ENCODE measurements at places on chromosomes 7 and 10. TPM values are rescaled to one million over a fixed set of nuclear protein-coding genes. Genes with fewer than 3 reads are reported as not detected.

DNA sequence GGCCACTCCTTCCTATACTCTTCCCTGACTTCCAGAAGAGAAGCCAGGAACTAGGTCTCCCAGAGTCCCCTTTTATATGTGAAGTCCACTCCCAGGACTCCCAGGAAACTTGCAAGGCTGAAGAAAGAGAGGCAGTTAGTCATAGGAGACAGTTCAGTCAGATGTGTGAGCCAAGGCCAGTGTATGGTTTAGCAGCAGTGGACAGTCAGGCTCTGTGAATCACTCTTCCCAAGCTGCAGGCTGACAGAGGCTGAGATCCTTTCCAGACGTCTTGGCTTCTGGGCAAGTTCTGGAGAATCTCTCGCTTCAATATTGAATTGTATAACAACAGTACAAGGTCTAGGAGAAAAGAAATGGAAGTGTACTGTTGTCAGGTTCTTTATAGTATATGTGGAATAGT, 26.9 kb downstream of the BLVRA start:
- no peaks in the 10 kb centered on the region for H3K36me3 ChIP-seq
- no peak overlapping the region for H3K27ac ChIP-seq
- H3K4me3 ChIP-seq = no peak overlapping the region
- no peaks in the 10 kb centered on the region for H3K27me3 ChIP-seq
- no peak for DNase-seq

DNA sequence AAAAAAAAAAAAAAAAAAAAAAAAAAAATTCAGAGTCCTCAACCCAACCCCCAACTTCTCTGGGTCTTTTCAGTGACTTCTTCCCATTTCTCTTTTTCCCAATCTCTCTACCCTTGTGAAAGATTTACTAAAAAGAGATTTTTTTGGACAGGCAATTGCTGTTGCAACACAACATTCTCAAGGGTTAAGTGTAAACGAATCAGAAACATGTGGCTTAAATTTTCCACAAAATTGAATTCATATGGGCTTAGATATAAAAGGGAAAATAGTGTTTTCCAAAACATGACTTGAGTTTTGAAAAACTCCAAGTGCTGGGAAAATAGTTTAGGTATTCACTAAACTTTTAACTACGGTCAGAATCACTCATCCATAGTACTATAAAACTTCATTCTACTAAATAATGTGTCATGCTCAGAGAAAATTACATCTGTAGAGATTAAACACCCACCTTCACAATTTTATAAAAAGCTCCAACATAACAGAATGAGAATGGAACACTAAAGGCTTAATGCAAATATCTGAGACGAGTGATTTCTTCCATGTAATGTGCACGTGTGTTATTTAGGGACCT, 643.1 kb downstream of the PARD3 start:
- peaks cover 7% of the 10 kb centered on the region for H3K4me1 ChIP-seq
- H3K27me3 ChIP-seq = no peaks in the 10 kb centered on the region
- H3K4me3 ChIP-seq = no peak overlapping the region
- no peaks in the 10 kb centered on the region for H3K36me3 ChIP-seq
- no peak overlapping the region for H3K27ac ChIP-seq

GRCh38 chr10:16902606-16903005, 85.4 kb upstream of the RSU1 start:
- no peak overlapping the region for H3K4me3 ChIP-seq
- no peaks in the 10 kb centered on the region for H3K4me1 ChIP-seq
- DNase-seq = no peak
- H3K27ac ChIP-seq = no peak overlapping the region
- H3K36me3 ChIP-seq = no peaks in the 10 kb centered on the region
- no peaks in the 10 kb centered on the region for H3K27me3 ChIP-seq

NOS3 gene
- total RNA-seq = 22.8 TPM

GRCh38 chr7:91289633-91290254, 25.5 kb downstream of the FZD1 start:
- H3K4me1 ChIP-seq = no peaks in the 10 kb centered on the region
- H3K27ac ChIP-seq = no peak overlapping the region
- no peak for DNase-seq
- H3K36me3 ChIP-seq = no peaks in the 10 kb centered on the region
- no peaks in the 10 kb centered on the region for H3K27me3 ChIP-seq

DNA sequence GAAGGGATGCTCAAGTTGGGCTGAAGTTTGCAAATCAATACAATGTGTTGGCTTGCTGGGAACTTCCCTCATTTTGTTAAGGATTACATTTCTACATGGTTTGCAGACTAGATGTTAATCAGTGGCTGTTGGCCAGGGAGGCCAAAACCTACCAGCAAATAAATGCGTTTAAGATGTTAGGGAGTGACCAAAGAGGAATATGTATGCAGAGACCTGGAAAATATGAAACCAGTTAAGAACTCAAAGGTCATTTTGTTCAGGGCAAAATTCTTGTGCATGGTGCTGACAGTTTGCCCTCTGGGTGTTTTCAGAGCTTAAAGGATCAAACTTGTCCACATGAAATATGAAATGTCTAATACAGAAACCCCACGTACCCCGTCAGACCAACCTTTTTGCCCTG, 30.3 kb downstream of the GATA3 start:
- H3K4me1 ChIP-seq = no peaks in the 10 kb centered on the region
- H3K27ac ChIP-seq = no peak overlapping the region
- DNase-seq = no peak
- no peaks in the 10 kb centered on the region for H3K36me3 ChIP-seq

MNX1 gene
- total RNA-seq = not detected

CTAGE4 gene
- 6.6 TPM for total RNA-seq
